ENCODE measurements at places on chromosomes 6 and 20.

GRCh38 chr6:152360034-152360433 lies 277.1 kb downstream of the SYNE1 start:
- no peak for DNase-seq

- no peak for DNase-seq
Observed at GRCh38 chr6:133899556-133899955, 10.6 kb downstream of the TCF21 start.

DNA sequence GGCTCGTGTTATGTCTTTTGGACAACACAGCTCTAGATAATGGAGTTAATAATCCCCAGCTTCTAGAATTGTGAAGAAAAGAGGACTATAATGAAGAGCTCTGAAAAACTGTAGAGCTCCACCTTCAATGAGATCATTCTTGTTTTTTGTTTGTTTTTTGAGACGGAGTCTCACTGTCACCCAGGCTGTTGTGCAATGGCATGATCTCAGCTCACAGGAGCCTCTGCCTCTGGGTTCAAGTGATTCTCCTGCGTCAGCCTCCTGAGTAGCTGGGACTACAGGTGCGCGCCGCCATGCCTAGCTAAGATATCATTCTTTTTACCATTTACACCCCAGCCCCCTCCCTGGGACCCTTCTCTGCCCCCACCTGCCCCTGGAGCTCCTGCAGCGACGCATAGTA lies 36.6 kb downstream of the ERGIC3 start:
- no peak for DNase-seq

DNA sequence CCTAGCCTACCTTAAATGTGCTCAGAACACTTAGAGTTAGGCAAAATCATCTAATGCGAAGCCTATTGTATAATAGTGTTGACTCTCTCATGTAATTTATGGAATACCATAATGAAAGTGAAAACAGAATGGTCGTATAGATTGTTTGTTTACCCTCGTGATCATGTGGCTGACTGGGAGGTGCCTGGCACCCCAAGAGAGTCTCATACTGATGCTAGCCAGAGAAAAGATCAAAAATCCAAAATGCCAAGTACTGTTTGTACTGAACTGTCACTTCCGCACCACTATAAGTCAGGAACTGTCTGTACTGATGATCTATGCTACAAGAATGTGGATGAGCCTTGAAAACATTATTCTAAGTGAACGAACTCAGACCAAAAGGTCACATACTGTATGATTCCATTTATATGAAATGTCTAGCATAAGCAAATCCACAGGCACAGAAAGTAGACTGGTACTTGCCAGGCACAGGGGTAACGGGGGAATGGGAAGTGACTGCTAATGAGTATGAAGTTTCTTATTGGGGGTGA lies 22.4 kb downstream of the ZMYND8 start:
- DNase-seq = no peak

DNA sequence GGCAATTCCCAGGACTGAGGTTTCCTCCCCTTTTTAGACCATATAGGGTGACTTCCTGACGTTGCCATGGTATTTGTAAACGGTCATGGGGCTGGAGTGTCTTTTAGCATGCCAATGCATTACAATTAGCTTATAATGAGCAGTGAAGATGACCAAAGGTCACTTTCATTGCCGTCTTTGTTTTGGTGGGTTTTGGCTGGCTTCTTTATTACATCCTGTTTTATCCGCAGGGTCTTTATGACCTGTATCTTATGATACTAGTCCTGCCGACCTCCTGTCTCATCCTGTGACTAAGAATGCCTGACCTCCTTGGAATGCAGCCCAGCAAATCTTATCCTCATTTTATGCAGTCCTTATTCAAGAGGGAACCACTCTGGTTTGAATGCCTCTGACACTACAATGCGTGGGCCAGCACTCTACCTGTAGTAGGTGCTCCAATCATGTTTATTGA lies 190.1 kb downstream of the KCNQ5 start:
- no peak for DNase-seq

DNA sequence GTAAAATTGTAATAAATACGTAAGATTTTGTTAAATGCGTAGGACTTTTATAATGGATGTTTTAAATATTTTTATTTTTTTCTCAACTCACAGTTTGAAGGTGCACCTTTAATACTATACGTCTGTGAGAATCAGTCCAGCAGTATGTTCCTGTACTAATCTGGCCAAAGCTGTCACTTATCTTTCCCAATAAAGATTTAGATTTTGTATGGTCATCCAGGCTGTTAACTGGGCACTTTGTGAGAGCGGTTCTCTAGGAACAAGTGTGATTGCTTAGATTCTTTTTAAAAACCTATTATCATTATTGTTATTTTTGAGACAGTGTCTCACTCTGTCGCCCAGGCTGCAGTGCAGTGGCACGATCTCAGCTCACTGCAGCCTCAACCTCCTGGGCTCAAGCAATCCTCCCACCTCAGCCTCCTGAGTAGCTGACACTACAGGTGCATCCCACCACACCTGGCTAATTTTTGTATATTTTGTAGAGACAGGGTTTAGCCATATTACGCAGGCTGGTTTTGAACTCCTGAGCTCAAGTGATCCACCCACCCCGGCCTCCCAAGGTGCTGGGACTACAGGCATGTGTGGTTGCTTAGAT lies 1.7 kb downstream of the DCBLD1 start:
- DNase-seq = no peak

GRCh38 chr6:71499667-71500066 lies 211.1 kb downstream of the OGFRL1 start:
- DNase-seq = no peak

GRCh38 chr20:60138256-60139220 lies 180.3 kb downstream of the CDH26 start:
- no peak for DNase-seq

GRCh38 chr6:98648211-98648914 lies 186.0 kb upstream of the POU3F2 start:
- no peak for DNase-seq

DNA sequence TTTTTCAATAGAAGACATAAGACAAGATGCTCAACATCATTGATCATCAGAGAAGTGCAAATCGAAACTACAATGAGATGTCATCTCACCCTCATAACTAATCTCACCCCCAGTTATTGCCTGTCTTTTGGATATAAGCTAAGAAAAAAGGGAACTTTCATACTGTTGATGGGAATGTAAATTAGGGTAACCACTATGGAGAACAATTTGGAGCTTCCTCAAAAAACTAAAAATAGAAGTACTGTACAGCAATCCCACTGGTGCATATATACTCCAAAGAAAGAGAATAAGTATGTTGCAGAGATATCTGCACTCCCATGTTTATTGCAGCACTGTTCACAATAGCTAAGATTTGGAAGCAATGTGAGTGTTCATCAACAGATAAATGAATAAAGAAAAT lies 26.4 kb upstream of the PHF3 start:
- DNase-seq = no peak

DNA sequence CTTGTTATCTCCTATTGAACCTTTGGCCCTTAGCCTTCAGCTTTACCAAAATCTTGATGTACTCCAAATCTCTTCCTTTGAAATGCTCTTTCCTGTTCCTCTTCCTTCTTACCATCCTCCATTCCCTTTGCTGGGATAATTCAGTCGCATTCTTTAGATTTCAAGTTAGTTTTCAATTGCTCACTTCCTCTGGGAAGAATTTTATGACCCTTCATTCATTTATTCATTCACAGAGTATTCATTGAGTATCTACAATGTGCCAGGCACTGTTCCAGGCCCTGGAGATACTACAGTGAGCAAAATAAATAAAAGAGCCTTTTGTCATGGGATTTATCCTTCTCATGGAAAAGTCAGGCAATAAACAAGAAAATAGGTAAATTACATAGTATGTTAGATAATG lies 548.2 kb upstream of the FLRT3 start:
- DNase-seq = no peak

DNA sequence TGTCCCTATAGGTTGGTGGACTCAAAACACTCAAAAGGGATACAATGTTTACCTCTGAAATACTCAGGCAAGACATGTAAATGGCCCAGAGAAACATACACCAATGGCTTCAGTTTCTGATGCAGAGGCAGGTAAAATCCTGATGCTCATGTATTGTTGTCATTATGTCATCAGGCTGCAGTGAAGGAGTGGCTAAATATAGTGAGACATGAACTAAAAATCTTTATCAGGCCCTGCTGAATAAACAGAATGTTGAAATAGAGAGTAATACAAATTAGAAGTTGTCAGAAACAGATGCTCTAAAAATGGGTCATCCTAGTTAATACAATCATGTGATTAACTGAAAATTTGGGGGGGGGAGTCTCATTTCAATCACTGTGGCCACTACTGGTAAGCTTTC lies 20.4 kb downstream of the PTPRK start:
- DNase-seq = no peak

GRCh38 chr6:37258405-37259105 lies 611 bp upstream of the TMEM217 start:
- DNase-seq = no peak

GRCh38 chr20:62062661-62063314 lies 2.9 kb downstream of the TAF4 start:
- DNase-seq = no peak

DNA sequence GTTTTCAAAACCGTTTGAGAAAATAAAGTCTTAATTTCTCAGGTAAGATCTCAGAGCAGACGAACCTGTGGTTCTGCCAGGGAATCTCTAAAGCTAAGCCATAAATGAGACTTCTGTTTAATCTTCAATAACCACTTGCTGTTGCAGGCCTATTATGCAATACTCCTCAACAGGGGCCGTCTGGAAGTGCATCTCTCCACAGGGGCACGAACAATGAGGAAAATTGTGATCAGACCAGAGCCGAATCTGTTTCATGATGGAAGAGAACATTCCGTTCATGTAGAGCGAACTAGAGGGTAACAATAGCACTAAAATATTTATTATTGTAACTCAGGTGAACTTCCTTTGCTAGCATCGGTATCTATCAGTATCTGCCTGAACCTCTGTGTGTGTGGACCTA lies 223.7 kb downstream of the ARHGAP18 start:
- no peak for DNase-seq

GRCh38 chr6:143732536-143732935 lies 54.8 kb downstream of the PHACTR2 start:
- no peak for DNase-seq

DNA sequence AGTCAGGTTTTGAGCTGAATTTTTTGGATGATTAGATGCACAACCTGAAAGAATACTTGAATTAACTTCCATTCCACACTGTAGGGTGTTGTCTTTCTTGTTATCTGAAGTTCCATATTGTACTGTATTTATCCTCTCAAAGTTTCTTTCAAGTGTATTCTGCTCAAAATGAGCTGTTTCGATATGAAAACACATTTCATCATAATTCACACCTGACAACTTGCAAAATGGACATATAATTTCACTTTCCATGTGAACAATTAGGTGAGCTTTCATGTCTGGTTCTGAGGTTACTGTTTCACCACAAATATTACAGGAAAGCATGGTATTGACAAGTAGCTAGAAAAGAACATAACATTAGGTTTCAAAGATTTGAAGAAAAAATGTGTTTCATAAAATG lies 1.7 kb downstream of the ZUP1 start:
- DNase-seq = no peak

DNA sequence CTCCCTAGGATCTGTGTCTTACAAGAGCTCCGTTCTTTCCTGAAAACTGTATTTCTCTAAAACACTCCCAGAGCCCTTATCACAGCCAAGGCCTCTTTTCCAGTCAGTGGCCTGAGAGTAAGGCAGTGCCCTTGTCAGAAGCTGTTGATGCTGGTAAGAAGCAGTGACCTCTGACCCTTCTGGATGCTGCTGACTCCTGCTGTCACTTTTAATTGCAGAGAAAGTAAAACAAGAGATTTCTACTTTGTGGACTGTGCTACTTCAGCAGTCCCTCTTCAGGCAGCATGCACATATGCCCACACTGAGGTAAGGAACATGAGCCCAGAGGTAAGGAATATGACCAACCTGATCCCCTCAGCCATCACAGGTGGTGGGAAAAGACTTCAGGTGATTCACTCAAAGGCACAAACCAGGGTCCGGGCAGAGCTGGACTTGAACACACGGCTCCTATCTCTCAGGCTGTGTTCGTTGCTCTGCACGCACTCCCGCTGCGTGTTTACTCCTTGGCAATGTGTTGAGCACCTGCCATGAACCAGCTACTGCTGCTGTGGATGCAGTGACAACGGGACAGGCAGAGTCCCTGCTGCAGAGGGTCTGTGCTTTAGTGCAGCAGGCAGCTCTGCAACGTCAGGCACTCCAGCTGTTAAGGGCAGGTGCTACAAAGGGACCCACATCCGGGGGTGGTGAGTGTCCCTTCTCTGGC lies 201.9 kb upstream of the CST7 start:
- DNase-seq = no peak

- DNase-seq = no peak
Observed at GRCh38 chr6:118902726-118903125, 8.8 kb downstream of the ASF1A start.

GRCh38 chr20:9241721-9242427 lies 173.0 kb downstream of the PLCB4 start:
- DNase-seq = no peak

DNA sequence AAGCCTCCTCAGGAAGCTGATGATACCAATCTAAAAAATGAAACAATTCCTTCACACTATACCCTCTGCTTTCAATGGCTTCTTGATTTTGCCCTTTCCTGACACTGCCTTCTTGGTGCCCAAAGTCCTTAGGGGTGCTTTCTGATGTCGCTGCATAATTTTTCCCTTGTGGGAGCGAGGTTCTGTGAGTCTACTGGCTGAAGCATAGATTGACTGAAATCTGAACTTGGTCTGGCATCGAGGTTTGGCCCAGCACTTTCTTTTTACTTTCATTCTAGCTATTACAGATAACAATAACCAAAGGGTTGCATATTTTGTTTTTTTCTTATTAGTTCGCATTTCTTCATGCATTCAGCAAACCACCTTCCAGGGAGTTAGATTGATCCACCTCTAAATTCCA lies 65.8 kb downstream of the E2F3 start:
- no peak for DNase-seq

GRCh38 chr6:112481211-112481610 lies 134.1 kb downstream of the RFPL4B start:
- DNase-seq = no peak

- peak; percentile 89 for DNase-seq
Observed at GRCh38 chr6:33419580-33420490, at the start of gene SYNGAP1. Gene SYNGAP1, plus strand, starts transcription at chr6:33420065. Its CDS starts 200 bp downstream, at chr6:33420265.

- no peak for DNase-seq
Observed at GRCh38 chr6:139923964-139924475, 549.6 kb upstream of the CITED2 start.

GRCh38 chr6:32982702-32983492 lies 14.5 kb downstream of the BRD2 start:
- DNase-seq = no peak

- no peak for DNase-seq
Observed at GRCh38 chr6:40962241-40962640, 76.8 kb downstream of the UNC5CL start.
